ENCODE measurements at places on chromosomes 12 and 14. TPM values are rescaled to one million over a fixed set of nuclear protein-coding genes. Genes with fewer than 3 reads are reported as not detected.

The RGS6 gene
- not detected for total RNA-seq

The SIRT4 gene
- 1.8 TPM for total RNA-seq

The VWF gene
- 467 TPM for total RNA-seq

The FBLN5 gene
- 0.26 TPM for total RNA-seq

The SLC6A13 gene
- total RNA-seq = not detected

The TRIM9 gene
- total RNA-seq = not detected

The GRIN2B gene
- total RNA-seq = under 0.01 TPM

All from dermis microvascular lymphatic vessel endothelial cell (primary cell).